ENCODE measurements at places on chromosomes 1 and 21.

DNA sequence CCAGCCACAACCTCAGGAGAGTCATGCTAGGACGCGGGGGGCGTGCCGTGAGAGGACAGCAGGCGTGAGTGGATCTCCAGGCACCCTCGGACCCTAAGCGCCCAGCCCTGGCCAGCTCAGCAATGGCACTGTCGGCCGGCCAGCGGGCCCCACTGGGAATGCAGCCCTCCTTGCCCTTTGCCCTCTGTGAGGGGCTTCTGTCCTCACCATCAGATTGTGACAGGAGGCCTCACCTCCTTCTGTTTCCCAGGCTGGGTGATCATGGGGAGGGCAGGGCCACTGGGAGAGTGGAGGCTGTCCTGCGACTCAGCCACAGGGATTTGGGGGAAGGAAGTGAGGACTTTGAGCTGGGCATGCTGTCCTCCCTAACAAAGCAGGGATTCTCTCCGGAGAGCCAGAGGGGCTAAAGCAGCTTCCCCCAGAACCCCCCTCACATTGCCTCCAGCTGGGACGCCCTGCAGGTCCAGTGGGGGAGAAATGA lies 6.6 kb upstream of the LRRC3 start:
- no peak for DNase-seq

DNA sequence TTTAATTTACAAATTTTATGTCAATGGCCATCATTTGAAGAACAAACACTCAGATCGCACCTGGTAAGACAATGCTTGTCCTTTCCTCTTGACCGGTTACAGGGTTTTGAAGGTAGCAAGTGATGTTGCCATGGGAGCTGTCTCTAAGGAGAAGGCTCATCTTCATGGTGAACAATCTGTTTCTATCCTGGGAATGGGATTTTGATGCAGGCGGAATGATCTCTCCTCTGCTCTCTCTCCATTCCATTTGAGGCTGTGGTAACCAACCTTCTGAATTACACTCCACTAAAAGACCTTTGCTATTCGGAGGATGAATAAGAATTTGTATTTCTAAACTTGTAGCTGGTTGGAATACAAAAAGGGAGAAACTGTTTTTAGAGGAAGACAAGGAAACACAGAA lies 57.9 kb upstream of the SLC5A9 start:
- no peak for DNase-seq

GRCh38 chr21:44548922-44549321 lies 2.4 kb downstream of the KRTAP10-2 start:
- no peak for DNase-seq

DNA sequence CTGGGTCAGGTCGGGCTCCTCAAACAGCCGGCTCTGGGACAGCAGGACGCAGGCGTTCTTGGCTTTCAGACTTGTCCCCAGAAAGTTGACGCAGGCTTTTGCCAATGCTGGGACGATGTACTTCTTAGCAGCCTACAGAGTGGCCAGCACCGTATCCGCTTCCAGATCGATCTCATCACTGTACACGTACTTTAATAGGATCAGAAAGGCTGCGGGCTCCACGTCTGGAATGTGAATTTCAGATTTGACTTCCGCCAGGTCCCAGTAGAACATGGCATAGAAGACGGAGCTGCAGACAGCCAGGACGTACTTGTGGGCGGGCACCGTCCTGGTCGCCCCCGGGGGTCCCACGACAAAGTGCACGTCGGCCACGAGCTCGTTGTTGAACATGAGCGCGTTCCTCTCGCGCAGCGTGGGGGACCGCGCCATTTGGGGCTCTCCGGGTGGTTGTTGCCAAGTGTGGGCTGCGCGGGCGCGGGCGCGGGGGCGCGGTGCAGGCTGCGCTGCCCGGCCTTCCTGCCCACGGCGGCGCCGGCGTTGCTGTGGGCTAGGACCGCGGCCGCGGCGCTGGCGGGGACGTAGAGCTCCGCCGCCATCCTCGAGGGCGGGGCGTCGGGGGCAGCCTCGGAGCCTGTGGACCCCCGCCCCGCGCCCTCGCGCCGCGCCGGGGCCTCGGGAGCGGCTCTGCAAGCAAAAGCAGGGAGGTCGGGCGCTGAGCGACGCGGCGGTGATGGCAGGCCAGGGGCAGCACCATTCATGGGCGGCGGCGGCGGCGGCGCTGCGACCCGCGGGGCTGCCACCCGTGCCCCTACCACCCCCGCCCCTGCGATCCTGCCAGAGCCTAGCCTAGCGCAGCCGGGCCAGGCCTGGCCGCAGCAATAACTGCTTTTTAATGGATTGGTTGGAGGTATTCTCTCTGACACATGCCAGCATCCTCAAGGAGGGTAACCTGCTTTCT lies 10.6 kb downstream of the CNR2 start:
- DNase-seq = no peak

GRCh38 chr1:83978056-83978455 lies 20.9 kb downstream of the TTLL7 start:
- DNase-seq = no peak

DNA sequence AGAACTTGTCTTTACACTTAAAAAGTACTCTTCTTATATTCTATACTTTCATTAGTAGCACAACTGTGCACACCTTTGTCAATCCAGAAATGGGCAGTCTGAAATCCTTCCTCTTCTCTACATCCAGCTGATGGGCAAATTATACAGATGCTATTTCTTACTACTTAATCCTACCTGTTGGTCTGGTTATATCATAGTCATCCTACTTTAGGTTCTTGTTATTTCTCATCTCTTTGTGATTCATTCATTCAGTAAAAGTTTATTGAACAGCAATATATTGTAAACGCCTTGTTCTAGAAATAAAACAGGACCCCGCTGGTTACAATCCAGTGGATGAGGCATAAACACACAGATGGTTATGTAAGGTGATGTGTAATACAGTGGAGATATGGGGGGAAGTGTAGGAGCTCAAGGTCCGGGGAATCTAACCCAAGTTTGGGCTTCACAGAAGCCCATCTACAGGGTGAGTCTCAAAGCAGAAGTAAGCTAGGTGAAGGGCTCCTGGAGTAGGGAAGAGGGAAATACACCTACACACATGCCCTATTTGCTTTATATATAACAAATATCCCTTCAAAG lies 11.8 kb upstream of the FUBP1 start:
- no peak for DNase-seq

DNA sequence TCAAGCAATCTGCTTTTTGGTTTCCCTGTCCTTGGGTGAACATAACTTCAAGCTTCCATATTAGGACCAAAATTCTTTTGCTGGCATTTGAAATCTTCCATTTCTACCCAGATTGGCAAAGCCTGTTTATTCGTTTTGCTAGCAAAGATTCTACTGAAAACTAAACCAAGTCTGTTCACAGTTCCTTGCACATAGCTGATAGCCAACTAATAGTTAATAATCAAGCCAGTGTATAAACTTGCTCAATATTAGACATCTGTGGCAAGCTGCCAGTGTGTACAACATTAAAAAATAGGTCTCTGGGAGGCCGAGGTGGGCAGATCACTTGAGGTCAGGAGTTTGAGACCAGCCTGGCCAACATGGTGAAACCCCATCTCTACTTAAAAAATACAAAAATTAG lies 6.3 kb downstream of the APP start:
- no peak for DNase-seq

- DNase-seq = no peak
Measured at GRCh38 chr1:163528710-163529348, 207.1 kb downstream of the NUF2 start.

DNA sequence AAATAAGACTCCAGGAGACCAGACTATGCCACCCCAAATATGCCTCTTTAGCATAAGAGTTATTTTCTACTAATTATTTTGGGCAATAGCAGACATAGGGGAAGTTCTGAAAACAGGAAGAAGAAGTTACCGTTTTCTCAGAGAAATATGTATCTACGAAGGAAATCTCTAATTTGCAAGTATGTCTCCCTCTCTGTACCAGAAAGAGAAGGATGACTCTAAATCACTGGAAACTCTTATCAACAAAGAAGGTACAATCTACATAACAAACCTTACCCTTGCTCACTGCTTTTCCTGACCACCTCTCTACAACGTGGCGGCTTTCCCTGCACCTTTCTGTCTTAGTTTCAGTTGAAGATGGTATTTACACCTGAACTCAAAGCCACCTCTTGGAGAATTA lies 49.0 kb downstream of the OMA1 start:
- no peak for DNase-seq

GRCh38 chr1:7915826-7916500 lies 24.7 kb downstream of the TNFRSF9 start:
- peak; percentile 34 for DNase-seq

- DNase-seq = no peak
Measured at GRCh38 chr1:58104960-58105359, 441.6 kb downstream of the OMA1 start.

DNA sequence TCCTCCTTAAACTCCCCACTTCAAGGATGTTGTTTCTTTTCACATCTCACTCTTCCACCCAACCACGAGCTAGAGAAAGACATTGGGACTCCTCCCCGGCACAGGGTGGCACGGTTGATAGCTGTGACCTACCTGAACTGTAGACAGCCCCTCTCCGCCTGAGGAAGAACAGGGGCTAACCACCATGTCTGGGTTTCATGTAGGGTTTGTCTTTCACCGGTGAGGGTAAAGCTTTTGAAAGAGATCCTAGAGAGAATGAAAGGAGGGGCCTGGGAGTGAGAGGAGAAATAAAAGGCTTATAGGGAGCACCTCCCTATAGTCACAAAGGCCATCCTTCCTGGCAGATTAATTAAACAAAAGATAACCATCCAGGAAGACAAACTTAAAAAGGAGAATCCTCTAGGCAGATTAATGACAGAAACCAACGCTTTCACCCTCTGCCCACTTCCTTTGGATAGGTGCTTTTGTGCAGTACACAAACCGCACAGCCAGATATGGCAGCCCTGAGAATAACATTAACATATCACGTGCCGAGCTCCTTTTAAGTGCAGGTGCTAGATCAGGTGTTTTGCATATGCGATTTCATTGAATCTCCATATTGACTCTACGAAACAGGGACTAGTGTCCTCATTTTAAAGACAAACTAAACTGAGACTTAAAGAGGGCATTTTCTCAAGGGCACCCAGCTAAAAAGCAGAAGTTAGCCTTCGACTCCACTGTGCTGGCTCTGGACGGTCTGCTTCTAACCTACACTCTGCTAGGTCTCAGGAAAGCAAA lies 178.1 kb upstream of the RUNX1 start:
- no peak for DNase-seq

DNA sequence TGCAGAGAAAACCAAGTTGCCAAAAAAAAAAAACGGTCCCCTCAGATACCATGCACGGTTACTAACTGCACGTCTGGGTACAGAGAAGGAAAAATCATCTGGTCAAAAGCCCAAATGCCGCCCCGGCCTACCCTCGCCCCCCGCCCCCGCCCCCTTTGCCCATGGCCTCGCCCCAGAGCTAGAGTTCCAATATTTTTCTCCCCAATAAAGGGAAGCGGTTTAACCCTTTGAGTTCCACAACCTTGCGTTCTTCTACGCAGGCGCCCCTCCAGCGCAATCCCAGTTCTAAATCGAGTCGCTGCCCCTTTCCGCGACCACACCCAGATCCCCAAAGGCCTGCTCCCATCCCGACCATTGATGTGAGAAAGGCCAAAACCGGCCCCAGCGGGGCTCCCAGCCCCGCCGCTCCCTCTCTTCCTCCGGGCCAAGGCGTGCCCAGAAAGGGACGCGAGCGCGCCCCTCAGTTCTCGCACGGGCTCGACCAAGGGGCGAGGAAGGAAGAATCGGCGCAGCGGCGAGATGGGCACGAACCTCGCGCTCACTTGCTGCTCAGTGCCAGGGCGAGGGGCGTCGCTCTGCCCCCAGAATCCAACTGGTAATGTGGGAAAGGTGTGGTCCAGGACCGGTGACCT lies 797 bp downstream of the WDR47 start:
- DNase-seq = no peak

GRCh38 chr1:84428235-84428634 lies 30.0 kb downstream of the DNASE2B start:
- DNase-seq = no peak

GRCh38 chr1:107750364-107750959 lies 214.5 kb downstream of the VAV3 start:
- DNase-seq = peak; percentile 3

- DNase-seq = no peak
Measured at GRCh38 chr1:12344596-12345349, 114.9 kb downstream of the VPS13D start.

- DNase-seq = no peak
Measured at GRCh38 chr1:62487956-62488355, 51.1 kb downstream of the USP1 start.

GRCh38 chr1:26701266-26701994 lies 5.6 kb downstream of the ARID1A start:
- DNase-seq = no peak

- no peak for DNase-seq
Measured at GRCh38 chr1:4269952-4270570, 370.0 kb upstream of the C1orf174 start.

DNA sequence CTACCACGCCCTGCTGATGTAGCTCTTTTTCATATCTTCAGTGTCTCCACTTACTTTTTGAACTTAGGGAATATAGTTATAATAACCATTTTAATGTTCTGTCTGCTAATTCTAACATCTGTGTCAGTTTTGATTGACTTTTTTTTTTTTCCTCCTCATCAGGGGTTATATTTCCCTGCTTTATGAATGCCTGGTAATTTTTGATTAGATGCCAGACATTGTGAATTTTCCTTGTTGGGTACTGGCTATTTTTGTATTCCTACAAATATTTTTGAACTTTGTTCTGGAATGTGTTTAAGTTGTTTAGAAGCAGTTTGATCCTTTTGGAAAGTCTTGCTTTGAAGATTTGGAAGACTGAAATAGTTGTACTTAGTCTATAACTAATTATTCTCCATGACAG lies 82.1 kb downstream of the ROR1 start:
- DNase-seq = no peak

- no peak for DNase-seq
Measured at GRCh38 chr1:53049574-53049967, 12.4 kb upstream of the PODN start.

DNA sequence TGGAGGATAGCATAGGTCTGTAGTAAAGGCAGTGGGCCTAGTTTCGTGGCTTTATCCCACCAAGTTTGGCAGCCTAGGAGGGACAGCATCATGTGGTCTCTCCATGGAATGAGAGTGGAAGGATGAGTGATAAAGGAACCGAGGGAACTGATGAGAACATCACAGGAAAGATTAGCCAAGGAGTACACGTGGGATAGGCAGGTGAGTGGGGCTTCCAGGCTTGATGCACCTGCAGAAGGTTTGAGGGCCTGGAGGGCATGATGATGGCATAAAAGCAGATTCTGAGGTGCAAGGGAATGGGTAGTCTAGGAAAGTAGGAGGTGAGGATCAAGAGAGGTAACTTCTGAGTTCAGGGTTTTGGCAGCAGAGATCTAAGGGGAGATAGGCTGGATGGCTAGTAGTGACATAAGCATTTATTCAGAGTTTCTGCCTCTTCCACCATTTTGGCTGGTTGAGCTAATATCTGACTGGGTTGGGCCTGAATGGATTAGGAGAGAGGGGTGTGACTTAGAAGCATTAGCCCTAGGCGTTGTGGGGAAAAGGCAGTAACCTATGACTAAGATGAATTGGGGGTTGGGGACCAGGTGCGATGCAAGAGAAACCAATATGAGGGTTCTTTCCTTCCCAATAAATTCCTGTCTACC lies 9.1 kb downstream of the PTGFRN start:
- DNase-seq = no peak
